ENCODE measurements at places on chromosomes 3 and 15. TPM values are rescaled to one million over a fixed set of nuclear protein-coding genes. Genes with fewer than 3 reads are reported as not detected.

The ARHGEF26 gene
- 12.0 TPM for total RNA-seq

The SLC6A1 gene
- total RNA-seq = 1.6 TPM

The EAF2 gene
- total RNA-seq = 16.2 TPM

The POLQ gene
- 3.8 TPM for total RNA-seq

The FANCD2OS gene
- not detected for total RNA-seq

The UPK1B gene
- 8.8 TPM for total RNA-seq

The ENTPD3 gene
- total RNA-seq = 1.9 TPM

The ALDH1L1 gene
- total RNA-seq = 32.5 TPM

The PLA2G4D gene
- not detected for total RNA-seq

The HPS3 gene
- 32.3 TPM for total RNA-seq

The ZNF662 gene
- total RNA-seq = 16.9 TPM

The TBC1D5 gene
- total RNA-seq = 98.2 TPM

All from metanephros (tissue), 2 donors.